ENCODE measurements at places on chromosomes 4 and X.

DNA sequence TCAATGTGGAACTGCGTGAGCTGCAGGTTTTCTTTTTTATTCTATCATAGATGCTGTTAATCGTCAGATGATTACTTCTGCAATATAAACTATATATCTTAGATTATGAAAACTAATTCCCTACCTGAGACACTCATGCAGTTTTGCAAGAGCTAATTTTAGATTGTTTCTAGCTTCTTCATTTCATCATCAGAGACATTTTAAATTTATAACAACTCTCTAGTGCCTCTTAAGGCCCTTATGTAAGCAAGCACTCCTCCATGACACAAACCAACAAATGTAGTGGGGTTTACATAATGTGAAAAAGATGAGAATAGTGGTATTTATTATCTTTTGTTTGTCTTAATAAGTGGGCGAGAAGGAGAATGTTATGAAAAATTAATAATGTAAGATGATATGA, 170.2 kb upstream of the ETNPPL start:
- no peak for DNase-seq

GRCh38 chr4:3344596-3344995, 51.8 kb downstream of the RGS12 start:
- DNase-seq: no peak

GRCh38 chr4:81377191-81377590, 94.5 kb downstream of the RASGEF1B start:
- no peak for DNase-seq

- no peak for DNase-seq
These were observed 30.8 kb upstream of the NDP start for GRCh38 chrX:44003975-44004374.

- DNase-seq: no peak
These were observed 79.0 kb upstream of the EDA2R start for GRCh38 chrX:66717926-66718325.

- DNase-seq: no peak
These were observed 36.0 kb downstream of the TMEM164 start for GRCh38 chrX:110038900-110039299.
